ENCODE measurements at places on chromosomes 3 and 15.

DNA sequence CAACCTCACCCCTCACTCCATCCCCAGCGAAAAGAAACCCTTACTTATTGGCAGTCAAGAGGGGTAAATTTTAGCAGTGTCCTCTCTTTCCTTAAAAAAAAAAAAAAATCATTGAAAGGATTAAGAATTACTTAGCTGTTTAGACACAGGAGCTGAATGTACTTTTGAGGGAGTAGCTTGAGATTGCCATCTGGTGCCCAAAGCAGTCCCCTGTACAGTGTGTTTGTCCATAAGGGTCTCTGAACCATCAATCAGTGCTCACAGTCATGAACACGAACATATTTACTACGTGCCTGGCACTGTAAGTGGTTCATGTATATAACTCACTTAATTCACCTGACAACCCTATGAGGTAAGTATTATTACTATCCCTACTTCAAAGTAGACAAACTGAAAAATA is 463.5 kb downstream of the RAP2B start:
- no peak for DNase-seq

DNA sequence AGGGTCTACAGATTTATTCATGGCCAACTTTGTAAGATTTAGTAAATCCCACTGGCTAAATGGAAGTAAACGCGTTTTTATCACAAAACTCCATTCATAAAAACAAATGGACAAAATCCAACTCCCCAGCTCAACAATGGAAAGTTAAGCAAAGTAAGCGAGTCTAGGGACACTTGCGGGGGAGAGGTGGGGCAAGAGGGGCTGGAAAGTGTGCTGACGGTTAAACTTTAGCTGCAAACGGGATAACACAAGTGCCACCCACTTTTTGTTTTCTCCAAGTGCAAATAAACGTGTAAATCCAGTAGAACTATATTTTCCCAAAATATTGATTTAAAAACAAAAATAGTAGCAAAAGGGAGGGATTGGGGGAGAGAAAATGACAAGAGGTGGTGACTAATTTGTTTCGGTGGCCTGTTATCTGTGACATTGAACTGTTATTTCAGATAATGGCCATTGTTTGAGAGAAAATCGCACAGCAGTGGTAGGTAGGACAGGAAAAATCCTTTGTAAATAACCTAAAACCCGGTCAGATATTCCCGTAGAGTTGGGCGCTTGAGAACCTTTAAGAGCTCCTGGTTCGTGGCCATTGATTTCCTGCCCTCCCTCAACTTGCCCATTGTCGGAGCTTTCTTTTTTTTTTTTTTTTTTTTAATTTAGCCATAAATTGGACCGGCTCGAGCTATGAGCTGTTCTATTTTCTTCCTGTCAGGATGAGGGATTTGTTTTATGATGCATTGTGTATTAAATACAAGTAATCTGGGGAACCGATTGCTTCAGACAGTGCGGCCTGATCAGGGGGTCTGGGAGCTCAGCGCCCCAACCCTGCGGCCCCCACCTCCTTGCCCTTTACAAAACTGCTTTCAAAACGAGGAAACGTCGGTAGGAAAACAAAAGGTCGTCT is 514.8 kb downstream of the MECOM start:
- DNase-seq: no peak

- no peak for DNase-seq
Observed at GRCh38 chr3:146746190-146746589, 141.0 kb upstream of the PLSCR5 start.

DNA sequence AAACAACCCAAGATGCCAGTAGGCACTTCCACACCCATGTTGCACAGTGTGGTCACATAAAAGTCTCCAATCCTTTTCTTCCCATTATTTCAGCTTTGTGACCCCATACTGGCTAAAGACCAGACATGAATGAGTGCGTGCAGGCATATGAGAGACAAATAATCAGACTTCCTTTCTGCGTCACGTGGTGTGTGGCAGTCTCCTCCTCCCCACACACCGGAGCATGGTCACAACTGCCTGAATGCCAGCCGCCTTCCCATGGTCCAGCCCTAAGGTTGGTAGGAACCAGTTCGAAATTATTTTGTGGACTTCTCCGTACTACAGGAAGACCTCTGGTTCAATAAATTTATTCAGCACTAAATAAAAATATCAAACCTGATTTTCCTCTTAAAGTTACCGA is 65.5 kb downstream of the VGLL4 start:
- no peak for DNase-seq

DNA sequence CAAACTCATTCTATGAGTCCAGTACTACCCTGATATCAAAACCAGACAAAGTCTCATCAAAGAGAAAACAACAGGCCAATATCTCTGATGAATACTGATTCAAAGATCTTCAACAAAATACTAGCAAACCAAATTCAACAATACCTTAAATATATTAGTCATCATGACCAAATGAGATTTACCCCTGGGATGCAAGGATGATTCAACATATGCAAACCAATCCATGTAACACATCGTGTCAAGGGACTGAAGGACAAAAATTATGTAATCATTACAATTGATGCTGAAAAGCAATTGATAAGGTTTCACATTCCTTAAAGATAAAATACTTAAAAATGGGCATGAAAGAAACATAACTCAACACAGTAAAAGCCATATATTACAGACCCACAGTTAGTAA is 1476.9 kb downstream of the SI start:
- no peak for DNase-seq

- DNase-seq: no peak
Observed at GRCh38 chr3:141431411-141432378, 55.1 kb upstream of the RASA2 start.

Measured in RPMI7951 (cell line).